ENCODE measurements at places on chromosomes 3 and 15.

DNA sequence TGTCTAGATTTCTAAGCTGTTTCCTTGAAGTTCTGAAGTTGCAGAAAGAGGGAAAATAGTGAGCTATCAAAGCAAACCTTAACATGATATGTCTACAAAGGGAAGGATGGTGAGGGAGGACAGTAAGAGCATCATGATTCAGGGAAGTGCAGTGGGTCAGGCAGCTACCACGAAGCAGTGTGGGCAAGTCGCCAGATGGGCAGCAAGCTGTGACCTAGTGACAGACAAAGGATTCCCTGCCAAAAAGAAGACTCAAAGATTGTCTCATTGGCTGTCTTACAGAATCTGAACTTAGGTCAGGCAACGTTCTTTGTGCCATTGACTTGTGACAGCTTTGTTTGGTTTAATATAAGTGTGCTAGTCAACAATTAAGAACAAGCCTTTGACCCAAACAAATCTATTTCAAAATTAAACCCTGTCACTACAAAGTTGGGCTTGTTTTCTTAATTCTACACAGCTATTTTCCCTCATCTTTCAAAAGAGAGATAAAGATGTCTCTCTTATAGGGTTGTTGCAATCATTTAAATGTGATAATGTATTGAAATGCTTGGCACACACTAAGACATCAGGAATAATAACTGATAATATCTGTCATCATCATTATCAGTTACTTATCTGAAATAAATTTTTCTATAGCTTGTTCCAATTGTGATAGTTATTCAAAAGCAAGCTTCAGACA is 153.3 kb downstream of the ECT2 start:
- DNase-seq: no peak

- DNase-seq: no peak
Measured at GRCh38 chr15:38905632-38906031, 341.0 kb upstream of the RASGRP1 start.

DNA sequence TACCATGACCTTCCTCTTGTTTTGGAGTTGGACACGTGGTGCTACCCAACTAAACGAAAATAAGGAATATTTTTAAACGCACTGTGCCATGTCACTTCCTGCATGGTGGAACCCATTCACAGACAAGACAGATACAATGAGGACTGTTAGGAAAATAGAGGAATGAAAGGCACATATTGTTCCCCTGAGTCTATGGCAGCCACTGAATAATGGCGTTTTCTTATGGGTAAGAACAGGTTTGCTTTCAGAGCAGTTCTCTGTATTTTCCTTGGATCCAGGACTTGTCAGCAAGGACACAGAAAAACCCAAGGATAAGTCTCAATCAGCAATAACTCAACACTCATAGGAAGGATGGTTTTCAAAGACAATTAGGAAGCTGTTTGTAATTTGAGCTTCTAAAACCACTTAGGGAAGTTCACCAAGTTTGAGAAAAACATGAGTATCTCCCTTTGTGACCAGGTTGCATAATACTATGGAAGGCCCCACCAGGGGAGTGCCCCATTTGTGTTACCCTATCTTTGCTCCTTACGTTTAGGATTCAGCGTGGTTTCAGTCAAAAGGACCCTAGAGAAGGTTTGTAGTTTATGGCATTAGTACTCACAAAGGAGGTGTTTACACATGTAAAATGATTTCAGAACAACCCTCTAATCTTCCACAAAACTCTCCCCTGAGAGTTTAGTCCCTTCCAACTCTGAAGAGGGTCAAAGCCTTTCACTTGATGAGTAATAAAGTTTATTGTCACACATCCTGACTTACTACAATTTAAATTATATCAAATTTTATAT is 487.2 kb upstream of the ATP11B start:
- DNase-seq: no peak

DNA sequence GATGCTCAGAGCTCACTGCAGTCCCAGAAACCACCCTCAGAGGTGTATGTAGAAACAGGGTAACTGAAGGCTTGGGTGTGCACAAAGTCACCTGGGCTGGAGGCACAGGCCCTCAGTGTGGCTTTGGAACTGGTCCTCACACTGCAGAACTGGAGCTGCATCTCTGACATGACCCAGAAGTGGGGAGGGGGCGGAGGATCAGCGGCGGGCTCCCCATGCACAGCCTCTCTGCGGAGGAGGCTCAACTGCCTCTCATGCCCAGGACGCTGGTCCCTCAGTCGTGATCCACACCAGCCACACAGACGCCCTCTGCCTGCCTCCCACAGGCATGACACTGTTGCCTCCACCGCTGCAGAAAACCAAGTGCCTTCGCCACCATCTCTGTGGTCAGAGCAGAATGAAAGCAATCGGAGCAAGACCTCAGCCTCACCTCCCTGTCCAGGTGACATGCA is 73.7 kb downstream of the TM2D3 start:
- no peak for DNase-seq

DNA sequence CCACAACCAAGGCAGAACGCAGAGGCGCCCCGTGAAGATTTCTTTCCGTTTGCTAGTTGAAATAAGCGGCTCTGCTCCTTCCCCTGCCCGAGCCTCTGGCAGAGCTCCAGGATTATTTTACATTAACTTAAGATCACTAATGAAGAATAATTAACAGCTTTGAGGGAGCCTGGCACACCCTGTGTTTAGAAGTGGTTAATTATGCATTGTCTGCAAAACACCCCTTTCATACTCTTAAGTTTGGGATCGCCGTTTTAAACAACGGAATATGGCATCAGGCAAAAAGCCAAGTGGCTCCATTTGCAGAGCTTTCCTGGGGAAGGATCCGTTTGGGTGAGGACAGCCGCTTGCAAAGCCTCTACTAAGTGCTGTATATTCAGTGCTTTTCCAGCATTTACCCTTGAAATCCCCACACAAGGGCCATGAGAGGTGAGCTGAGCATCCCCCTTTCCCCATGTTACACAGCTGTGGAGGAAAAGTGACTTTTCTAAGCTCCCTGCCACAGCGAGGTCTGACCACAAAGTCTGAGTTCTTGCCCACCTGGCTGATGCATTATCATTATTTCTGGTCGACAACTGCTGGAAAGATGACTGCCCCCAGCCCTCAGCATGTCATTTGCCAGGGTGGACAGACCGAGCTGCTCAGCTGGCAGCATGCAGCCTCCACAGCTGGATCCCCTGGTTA is 33.9 kb downstream of the IQSEC1 start:
- DNase-seq: no peak

- no peak for DNase-seq
Measured at GRCh38 chr3:115885621-115886020, 262.3 kb downstream of the GAP43 start.

DNA sequence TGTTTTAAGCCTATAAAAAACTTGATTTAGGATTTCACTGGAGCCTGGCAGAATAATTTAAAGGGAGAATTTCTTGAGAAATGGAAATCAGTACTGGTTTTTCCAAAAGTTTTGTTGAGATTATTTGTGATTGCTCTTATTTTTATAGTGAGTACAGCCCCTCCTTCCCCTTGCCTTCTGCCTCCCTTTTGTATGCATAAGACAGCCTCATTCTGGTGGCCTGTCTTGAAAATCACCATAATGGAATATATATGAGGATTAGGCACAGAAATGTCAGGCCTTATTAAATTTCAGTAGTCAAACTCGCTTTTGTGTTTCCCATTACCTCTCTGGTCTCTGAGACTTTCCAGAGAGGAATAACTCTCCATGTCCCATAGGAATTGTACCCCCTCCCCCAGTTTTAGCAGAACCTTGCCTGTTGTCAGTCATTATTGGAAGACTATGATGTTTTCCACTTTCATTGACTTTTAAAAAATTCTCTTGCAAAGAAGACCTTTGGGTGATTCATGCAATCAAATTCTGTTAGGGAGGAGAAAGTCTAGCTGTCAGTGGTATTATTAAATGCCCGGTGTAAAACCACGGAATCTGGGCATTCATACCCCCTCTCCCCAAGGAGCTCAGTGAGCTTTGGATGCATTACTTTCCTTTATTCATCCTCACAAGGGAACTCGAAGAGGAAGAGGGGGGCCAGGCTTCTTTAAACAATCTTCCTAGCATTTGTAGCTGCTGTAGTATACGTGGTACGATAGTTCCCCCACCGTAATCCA is 171.6 kb upstream of the TSC22D2 start:
- no peak for DNase-seq

- DNase-seq: no peak
Measured at GRCh38 chr3:178386401-178386800, 149.8 kb upstream of the KCNMB2 start.

DNA sequence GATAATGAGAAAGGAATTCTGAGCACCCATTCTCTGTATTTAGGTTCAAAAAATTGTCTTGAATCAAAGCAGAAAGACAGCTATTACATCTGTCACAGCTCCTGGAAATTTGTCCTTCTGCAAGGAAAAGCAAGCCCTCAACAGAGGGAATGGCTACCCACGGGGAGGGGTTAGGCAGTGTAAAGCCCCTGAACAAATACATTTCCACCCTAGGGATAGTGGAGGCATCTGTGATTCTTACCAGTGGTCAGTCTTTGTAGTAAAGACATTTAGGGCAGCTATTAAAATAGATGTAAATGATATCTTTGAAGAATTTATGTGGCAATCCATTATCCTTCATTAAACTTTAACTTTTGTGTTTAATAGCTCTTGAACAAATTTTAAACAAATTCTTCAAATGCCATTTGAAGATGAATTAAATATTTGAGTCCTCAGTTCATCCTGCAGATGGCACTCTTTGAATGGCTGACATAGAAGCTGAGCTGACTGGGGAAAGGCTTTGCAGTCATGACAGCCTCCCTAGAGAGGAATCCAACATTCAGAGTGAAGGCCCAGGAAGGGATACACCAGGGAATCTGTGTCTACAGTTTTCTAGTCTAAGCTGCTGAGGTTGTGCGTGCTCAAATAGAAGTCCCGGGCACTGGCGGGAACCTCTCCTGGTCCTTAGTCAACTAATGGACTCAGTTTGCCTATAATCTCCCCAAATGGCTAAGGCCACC is 359.7 kb upstream of the ROPN1 start:
- DNase-seq: peak; percentile 18

DNA sequence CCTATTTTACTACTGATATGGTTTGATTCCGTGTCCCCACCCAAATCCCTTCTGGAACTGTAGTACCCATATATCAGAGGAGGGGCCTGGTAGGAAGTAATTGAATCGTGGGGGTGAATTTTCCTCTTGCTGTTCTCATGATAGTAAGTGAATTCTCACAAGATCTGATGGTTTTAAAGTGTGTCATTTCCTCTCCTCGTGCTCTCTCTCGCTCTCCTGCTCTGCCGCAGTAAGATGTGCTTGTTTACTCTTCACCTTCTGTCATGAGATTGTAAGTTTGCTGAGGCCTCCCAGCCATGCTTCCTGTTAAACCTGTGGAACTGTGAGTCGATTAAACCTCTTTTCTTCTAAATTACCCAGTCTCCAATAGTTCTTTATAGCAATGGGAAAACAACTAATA is 81.2 kb upstream of the ZBTB20 start:
- no peak for DNase-seq

DNA sequence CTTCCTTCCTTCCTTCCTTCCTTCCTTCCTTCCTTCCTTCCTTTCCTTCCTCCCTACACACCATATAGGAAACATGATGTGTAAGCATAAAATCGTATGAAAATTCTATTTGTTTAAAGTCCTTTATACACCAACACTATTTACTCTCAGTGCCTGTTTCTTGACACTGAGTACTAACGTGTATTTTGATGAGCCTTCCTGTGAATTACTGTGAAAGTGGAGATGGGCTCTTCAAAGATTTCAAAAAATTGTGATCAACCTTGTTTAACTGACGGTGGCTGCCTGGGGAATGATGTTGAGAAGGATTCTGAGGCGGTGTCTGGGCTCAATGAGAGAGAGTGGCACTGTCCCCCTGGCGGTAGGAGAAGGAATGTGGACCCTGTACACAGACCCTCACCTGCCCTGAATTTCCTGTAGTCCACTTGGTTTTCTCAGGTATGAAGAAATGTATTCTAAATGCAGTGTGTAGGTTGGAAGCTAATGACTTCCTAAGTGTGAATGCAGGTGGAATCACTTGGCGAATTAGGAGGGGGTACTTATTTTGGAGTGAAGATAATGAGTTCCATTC is 237.9 kb downstream of the GAP43 start:
- no peak for DNase-seq

DNA sequence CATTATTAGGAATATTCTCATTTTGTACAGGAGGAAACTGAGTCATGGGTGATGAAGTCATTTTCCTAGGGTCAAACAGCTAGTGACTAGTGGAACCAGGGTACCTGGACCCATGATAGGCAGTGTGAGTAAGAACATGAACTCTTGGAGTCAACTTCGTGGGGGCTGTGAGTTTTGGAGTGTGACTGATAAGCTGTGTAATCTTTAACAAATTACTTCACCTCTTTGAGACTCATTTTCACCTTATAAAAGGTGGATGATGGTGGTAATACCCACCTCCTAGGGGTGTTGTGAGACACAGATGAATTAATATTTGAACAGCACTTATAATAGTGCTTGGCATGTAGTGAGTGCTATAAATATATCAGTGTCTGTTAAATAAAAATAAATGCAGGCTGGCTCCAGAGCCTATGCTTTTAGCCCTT is 9.1 kb downstream of the SEMA6D start:
- DNase-seq: no peak

- no peak for DNase-seq
Measured at GRCh38 chr15:58268746-58269267, 130.6 kb downstream of the AQP9 start.

GRCh38 chr15:89506026-89506686 is 9.8 kb upstream of the RHCG start:
- DNase-seq: no peak

GRCh38 chr15:57251308-57251707 is 125.0 kb upstream of the CGNL1 start:
- no peak for DNase-seq

DNA sequence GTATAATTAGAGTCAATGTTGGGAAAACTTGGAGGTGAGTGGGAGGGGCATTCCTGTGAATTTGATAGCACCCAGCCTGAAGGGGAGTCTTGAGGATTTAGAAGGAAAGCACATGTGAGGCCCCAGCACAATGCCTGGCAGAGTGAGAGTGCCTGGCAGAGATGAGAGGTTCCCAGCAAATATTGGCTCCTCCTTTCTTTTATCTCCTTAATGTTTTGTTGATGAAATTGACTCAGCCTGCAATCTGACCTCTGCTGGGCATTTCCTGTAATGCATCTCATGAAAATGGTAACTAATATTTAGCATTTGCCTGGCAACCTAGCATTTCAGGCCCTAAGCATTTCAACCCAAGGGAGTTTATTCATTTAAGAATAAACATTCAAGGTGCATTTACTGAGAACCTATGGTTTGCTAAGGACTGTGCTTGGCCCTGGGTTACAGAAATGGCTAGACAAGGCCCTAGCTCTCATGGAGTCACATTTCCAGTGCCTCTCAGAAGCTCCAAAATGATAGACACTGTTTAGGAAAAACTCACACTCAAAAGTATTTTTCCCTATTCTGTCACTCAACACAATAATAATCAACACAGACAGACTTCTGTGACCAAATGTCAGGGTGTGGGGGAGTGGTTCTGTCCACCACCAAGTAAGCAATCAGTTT is 19.0 kb downstream of the PDHB start:
- DNase-seq: peak; percentile 38

- DNase-seq: peak; percentile 64
Measured at GRCh38 chr3:58556761-58557221, 19.8 kb upstream of the ACOX2 start.

GRCh38 chr15:41656188-41656587 is 4.0 kb upstream of the MGA start:
- no peak for DNase-seq

GRCh38 chr3:3443482-3443881 is 264.0 kb upstream of the CRBN start:
- DNase-seq: no peak

- DNase-seq: no peak
Measured at GRCh38 chr15:63389902-63390670, 8.4 kb upstream of the CA12 start.

- no peak for DNase-seq
Measured at GRCh38 chr3:53238051-53238850, 17.6 kb downstream of the TKT start.
